Naive thymus-derived CD4-positive, alpha-beta T cell (primary cell): ENCODE measurements at places on chromosomes 3 and 15.

DNA sequence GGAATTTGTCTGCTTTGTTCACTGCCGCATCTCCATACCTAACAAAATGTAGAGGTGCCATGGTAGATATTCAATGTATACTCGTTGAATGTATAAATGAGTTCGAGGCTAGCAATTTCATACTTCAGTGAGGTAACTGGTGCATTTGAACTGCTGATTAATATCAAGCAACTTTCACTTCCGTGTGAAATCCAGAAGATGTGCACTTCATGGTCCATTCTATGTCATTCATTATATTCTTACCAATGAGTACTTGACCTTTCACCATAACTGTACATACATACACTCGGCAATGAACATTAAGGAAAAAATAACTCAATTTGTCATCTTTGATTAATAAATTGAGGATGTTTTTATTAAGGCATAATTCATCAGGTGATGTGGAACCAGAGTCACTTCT, 598.5 kb downstream of the ZNF385D start:
- no peak for DNase-seq

DNA sequence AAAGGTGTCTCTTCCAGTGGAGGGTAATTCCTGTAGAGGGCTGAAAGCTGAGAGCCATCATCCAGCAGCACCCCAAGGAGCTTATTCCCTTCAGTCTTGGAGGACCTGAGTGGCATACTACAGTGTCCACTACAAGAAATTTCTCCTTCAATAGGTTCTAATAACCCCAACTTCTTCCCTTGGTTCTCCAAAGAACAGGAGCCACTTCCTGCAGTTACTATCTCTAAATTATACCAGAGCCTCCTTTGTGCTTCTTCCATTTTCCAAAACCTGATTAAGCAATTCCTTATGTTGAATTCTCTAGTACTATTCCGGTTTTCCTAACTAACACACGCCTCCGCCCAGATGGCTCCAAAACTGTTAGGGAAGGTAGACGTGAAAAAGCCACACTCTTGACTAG, 50.4 kb downstream of the DCLK3 start:
- DNase-seq: no peak

DNA sequence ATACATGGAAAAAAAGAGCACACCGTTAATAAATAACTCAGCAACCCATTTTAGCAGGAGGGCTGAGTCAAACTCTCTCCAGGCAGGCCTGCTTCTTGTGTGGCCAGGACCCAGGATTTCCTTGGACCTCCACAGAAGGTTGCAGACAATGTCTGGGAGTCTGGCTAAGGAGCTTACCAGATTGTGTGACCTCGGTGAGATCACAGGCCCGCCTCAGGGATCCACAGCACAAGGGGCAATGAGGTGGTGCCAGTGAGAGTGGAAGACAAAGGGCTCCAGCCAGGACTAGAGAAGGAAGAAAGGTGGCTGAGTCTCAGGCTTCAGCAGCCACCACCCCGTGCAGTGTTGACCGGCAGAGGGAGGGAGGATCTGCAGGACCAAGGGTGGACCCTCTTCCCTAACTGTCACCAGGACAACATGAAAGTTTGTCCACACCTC, 32.2 kb upstream of the SEC22A start:
- DNase-seq: no peak

DNA sequence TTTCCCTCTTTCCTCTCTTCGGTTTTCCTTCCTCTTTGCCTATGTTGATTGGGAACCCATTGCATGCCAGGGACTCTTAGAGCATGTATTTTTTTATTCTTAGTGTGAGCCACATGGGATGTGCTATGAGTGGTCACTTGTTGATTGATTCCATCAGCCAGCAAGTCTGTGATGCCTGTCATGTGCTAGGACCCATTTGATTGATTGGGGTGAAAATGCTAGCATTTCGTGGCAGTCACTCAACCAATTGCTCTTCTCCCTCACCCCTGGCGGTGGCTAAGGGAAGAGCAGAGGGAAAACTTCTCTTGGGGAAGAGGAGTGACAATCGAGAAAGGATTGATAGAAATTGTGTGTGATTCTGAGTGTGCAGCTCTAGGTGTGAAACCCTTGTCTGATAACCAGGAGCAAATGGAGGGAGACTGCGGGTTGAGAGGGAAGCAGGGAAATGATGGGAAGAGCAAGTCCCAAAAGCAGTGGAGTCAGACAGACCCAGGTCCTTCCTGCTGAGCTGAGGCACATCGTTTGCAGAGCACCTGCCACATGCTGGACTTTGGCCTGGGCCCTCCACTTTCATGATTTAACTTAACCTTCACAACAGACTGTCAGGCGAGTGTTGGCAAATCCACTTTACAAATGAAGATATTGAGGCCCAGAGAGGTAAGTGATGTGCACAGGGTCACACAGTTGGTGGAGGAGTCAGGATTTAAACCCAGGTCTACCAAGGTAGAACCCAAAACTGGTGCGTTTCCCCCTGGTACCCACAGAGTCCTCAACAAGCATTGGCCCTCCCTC, 40.0 kb downstream of the SLC6A11 start:
- no peak for DNase-seq

GRCh38 chr3:123072564-123072963, 5.7 kb downstream of the PDIA5 start:
- DNase-seq: no peak
